ENCODE measurements at places on chromosomes 13 and 19. TPM values are rescaled to one million over a fixed set of nuclear protein-coding genes. Genes with fewer than 3 reads are reported as not detected.

GRCh38 chr19:19546751-19547162, 8.7 kb downstream of the CILP2 start:
- peaks cover 45% of the 10 kb centered on the region for H3K27me3 ChIP-seq
- H3K4me3 ChIP-seq, result no peak overlapping the region
- H3K36me3 ChIP-seq, result no peaks in the 10 kb centered on the region
- peaks cover 10% of the 10 kb centered on the region for H3K4me1 ChIP-seq

- H3K4me1 ChIP-seq, result peaks cover 11% of the 10 kb centered on the region
- no peak for DNase-seq
- H3K27ac ChIP-seq, result no peak overlapping the region
- no peaks in the 10 kb centered on the region for H3K36me3 ChIP-seq
Measured at GRCh38 chr13:21065686-21066085, 4.3 kb upstream of the LATS2 start.

GRCh38 chr13:110377178-110377825, 70.2 kb downstream of the COL4A2 start:
- DNase-seq, result no peak
- H3K4me3 ChIP-seq, result no peak overlapping the region
- no peak overlapping the region for H3K27ac ChIP-seq
- no peaks in the 10 kb centered on the region for H3K36me3 ChIP-seq

The RFPL4A gene
- not detected for total RNA-seq

The DLL3 gene
- total RNA-seq, result not detected

The PCDH17 gene
- 0.57 TPM for total RNA-seq

Data from suprapubic skin (tissue), 4 donors.